ENCODE measurements at places on chromosomes 4 and X.
A peak's percentile ranks its signal among the peaks of the same experiment; 100 is the strongest.

DNA sequence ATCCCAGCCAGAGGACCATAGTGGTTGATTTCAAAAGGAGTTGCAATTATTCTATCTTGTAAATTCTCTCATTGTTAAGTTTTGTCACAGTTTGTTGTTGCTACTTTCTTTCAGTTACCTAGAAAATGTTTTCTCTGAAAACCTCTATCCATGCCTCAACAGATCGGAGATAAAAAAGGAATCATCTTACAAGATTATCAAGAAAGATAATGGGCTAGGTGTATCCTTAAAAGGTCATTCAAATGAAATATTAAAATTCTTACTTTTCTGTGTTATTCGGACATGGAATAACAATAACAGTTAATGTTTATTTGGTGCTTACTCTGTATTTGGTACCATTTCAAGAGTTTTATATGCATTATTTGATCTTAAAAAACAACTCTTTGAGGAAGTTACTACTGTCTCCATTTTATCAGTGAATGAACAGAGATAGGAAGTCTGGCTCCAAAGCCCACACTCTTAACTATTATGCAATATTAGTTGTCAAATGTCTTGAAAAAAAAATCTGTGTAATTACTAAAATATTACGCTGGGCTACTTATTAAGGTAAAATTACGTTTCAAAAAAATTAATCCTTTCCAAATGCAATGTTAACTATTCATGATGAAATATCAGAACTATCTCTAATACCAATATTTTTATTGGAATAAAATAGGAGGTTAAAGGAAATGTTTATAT, 97.5 kb downstream of the SNCA start:
- no peak for DNase-seq

DNA sequence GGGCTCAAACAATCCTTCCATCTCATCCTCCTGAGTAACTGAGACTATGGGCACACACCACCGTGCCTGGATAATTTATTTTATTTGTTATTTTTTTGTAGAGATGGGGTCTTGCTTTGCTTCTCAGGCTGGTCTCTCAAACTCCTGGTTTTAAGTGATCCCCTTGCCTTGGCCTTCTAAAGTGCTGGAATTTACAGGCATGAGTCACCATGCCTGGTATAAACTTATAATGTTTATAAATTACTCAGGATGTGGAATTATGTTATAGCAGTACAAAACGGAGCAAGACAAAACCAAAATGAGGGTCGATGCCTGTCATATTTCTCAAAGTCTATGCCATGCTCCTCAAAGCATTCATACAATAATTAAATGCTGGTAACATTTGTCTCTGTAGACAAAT, 29.8 kb upstream of the TEX13C start:
- DNase-seq: no peak

DNA sequence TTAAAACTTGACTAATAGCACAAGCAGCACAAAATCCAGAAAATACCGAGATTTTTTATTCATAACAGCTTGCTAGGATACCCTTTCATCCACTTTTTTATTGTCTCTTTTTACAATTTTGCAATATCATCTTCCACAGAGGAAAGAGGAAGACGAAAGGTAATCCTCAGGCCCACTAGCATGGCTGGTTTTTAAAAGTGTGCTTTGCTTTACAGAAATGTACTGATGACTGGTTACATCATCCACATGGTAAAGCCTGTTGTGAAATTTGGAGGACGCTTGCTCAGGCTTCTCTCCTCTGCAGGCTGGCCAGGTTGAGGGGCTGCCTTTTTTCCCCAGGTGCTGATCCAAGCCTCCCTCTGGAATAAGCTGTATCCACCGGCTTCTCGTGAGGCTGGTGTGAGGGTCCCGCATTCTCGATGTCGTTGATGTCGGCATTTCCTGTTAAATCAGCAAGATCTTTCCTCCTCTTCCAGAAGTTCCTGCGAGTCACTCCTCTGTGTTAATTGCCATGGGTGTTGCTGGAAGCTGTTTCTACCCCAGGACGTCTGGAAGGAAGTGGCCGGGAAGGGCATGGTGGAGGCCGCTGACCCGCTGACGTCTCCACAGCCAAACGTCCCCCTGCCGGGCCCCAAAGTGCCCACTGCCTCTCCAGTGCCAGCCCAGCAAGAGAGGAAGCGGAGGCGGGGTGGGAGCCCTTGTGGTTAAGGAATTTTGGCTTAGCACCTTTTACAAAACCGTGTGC, 5.8 kb upstream of the DGKQ start:
- DNase-seq: no peak

GRCh38 chr4:85398276-85398675, 76.7 kb upstream of the ARHGAP24 start:
- no peak for DNase-seq

GRCh38 chr4:21692241-21692640, 256.3 kb downstream of the KCNIP4 start:
- DNase-seq: no peak

DNA sequence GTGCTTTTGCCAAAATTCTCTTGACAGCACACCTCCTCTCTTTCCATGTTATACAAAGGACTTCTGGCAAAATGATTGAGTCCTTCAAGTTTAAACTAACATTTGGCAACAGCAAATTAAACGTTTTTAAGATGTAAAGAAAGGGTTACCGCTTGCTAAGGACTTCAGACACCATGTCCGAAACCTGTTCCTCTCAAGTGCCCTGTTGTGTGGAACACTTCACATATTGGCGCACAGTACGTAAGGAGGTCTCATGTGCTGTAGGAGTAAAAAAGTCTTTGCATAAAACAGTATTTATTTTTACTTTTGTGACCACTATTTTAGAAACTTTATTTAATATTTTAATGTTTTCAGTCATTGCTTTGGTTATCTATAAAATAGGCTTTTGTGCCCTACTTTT, 33.7 kb upstream of the HPRT1 start:
- no peak for DNase-seq

GRCh38 chr4:141375855-141376254, 155.2 kb downstream of the ZNF330 start:
- peak; percentile 89 for DNase-seq

- DNase-seq: no peak
Observed at GRCh38 chr4:71882113-71882841, 98.4 kb upstream of the GC start.

DNA sequence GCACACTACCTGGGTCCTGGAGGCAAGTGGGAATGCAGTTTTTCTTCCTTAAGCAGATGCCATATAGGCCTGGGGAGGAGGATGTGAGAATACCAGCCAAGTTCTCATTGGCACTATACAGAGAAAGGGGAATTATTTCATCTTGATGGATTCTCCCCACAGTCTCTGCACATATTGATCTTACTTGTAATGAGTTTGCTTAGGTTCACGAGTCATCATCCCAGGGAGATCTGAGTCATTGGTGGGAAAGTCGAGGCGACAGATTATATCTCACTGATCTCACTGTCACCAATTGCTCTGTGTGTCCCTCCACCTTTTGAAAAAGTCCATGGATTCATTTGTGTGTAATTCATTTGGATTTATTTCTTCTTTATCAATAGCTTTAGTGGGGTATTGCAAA, 156.8 kb downstream of the AR start:
- no peak for DNase-seq

- no peak for DNase-seq
Observed at GRCh38 chrX:15849555-15849954, 5.1 kb downstream of the AP1S2 start.

DNA sequence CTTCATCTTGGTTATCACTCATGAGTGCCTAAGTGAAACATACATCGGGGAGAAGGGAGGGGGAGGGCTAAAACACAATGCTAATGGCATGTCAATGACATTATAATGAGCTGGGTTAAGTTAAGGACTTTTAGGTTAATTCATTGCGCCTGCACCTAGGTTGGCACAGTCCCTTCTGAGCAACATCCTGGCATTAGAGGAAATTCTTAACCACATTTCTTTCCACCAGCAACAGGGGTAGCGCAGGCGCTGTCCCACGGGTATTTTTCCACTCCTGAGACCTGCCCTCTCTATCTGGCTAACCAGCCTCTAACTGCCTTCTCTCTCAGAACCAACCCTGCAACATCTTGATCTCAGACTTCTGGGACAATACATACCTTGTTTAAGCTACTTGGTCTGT, 39.0 kb upstream of the PROM1 start:
- no peak for DNase-seq

GRCh38 chr4:136784326-136784725, 748.0 kb downstream of the PCDH18 start:
- no peak for DNase-seq

- DNase-seq: no peak
Observed at GRCh38 chrX:148813422-148813821, 313.0 kb downstream of the AFF2 start.

- no peak for DNase-seq
Observed at GRCh38 chr4:140753329-140753728, 2.9 kb downstream of the TBC1D9 start.

DNA sequence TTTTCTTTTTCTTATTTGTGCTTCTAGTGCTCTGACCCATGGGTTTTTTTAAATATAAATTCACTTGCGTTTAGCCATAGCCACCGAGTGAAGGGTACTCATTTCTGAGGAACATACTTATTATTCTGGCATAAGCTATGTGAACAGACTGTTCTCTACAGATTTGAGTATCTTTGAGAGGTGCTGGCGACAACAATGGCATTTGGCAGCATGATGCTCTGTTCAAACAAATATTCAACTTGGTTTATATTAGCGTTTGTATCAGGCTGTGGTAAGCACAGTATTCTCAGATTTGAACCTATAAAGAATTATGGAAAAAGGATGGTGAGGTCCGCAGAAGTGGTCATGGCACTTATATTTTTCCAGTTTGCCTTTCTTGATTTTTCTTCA, 108.7 kb upstream of the LIMCH1 start:
- DNase-seq: no peak

- no peak for DNase-seq
Observed at GRCh38 chrX:7960246-7960645, 33.0 kb upstream of the PNPLA4 start.

DNA sequence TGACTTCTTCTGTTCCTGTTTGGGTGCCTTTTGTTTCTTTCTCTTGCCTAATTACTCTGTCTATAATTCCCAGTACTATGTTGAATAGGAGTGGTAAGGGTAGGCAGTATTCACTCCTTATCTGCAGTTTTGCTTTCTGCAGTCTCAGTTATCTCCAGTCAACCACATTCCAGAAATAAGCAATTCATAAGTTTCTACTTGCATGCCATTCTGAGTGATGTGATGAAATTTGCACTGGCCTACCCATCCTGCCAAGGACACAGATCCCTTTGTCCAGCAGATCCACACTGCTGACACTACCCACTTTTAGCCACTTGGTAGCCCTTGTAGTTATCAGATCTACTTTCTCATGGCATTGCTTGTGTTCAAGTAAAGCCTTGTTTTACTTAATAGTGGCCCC, 971.6 kb upstream of the INTU start:
- no peak for DNase-seq

- no peak for DNase-seq
Observed at GRCh38 chr4:37397505-37397904, 153.0 kb downstream of the NWD2 start.

DNA sequence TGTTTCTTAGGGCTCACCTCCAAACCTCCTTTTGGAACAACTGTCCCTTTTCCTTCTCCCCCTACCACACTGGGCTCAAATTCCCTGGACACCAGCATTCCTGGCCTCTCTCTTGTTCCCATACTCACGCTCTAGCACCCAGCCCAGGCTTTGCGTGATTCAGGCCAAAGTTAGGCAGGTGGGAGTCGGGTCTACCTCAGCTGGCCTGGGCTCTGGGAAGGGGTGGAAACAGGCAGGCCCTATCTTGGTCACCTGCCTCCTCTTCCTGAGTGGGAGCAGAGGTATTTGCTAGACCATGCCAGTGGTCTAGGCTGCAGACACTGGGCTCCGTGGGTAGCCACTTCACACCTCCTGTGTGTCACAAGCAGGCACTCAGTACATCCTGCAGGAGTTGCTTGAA, 211.1 kb upstream of the MAMLD1 start:
- no peak for DNase-seq

GRCh38 chrX:142661696-142662095, 364.0 kb upstream of the SPANXN4 start:
- DNase-seq: no peak

GRCh38 chr4:139229534-139230039, 50.4 kb downstream of the MGARP start:
- no peak for DNase-seq

DNA sequence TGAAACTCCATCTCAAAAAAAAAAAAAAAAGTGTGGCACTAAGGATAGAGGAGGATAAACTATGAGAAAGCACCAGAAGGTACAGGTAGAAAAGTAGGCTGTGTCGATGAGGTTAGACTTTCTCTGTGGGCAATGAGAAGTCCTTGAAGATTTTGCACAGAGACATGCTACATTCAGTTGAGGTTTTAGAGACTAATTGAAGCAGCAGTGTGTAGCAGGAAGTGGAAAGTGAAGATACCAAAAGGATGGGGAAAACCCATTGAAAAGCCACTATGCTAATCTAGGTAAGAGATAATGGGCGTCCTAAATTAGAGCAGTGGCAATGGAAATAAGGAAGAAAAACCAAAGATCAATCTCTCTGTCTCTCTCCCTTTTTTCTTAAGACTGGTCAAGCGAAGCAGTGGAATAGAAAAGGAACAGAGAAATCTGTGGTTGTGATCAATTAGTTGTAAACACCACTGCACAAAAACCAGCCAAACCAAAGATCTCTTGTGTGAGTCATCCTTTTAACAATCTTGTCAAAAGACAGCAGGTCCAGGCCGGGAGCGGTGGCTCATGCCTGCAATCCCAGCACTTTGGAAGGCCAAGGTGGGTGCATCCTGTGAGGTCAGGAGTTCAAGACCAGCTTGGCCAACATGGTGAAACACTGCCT, 3.5 kb downstream of the SPINK2 start:
- DNase-seq: no peak

DNA sequence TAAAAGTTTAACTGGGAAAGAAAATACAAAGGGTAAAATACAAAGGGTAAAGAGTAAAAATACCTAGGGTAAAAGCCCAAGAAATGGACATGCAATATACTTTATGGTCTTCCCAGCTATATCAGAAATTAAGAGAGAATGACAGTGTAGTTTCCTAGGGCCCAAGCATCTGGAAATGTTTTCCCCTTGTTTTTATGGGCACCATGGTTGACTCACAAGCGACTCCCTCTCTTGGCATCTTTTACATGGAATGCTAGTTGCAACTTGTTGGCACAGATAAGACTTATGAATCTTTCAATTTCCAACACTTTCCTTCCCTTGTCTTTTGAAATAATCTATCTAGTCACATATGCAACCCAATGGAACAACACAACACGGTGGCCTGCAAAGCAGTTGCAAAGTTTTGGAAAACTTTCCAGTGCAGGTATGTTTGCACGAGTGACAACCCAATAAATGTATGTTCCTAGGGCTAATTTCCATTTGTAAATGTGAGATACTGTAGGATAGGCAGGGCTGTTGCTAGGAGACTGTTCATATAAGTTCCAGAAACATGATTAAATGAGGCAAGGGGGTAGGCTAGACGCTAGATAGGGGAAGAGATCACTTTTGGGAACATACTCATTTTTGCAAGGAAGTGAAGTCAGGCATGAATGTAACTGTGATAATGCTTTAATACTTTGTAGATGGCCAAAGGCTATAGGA, 36.4 kb upstream of the CWH43 start:
- DNase-seq: no peak
